Dermis blood vessel endothelial cell (primary cell): ENCODE measurements at places on chromosomes 16 and 17. TPM values are rescaled to one million over a fixed set of nuclear protein-coding genes. Genes with fewer than 3 reads are reported as not detected.

- no peak for DNase-seq
Measured at GRCh38 chr17:43573579-43574321, 27.6 kb upstream of the ETV4 start.

The ABCC11 gene
- total RNA-seq, result not detected in 2 replicates

DNA sequence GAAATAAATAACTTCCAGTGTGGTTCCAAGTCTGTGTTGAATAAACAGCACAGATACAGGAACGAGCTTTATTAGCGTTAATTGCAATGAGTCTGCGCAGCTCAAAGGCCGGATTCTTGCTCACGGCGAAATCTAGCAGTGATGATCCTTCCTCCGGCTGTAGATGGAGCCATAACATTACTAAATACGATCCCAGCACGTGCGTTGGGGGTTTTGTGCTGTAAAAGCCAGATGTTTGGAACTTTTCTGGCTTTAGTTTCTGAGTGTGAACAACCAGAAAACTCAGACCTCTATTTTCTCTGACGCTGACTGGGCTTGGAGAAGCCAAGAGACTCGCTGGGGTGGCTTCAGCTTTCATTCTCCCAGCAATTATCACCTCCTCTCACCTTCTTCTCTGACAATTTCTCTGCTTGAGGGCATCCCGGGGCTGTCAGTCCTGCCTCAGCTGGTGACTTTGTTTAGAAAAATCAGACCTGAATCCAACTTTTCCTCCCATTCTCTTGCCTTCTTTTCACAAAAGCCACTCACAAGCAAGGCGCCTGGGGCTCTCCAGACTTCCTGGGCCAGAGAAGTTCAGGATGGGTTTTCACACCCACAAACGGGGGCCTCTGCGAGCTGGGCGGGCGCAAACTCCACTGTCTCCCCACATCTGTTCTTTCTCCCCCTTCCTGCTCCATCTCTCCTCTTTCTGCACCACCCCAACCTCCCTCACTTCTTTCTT lies 47.1 kb upstream of the AKTIP start:
- DNase-seq, result peak; percentile 93

The JPT1 gene
- total RNA-seq, result 120 and 160 TPM in 2 replicates

DNA sequence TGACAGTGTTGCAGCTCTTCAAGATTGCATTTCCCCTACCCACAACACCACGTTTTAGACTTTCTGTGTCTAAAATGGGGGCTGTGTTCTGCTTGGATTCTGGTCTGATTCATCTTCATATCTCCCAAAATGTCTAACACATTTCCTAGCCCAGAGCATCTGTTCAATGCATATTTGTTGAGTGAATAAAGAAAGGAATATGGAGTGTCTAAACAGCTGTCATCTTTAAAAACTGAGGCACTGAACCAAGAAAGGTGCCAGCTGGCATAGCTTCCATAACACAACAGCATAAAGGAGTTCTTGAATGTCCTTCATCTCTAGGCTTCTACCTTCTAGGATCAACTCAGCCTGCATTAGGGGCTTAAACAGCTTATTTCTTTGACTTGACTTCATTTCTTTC lies 67.4 kb downstream of the CDH11 start:
- DNase-seq, result no peak

DNA sequence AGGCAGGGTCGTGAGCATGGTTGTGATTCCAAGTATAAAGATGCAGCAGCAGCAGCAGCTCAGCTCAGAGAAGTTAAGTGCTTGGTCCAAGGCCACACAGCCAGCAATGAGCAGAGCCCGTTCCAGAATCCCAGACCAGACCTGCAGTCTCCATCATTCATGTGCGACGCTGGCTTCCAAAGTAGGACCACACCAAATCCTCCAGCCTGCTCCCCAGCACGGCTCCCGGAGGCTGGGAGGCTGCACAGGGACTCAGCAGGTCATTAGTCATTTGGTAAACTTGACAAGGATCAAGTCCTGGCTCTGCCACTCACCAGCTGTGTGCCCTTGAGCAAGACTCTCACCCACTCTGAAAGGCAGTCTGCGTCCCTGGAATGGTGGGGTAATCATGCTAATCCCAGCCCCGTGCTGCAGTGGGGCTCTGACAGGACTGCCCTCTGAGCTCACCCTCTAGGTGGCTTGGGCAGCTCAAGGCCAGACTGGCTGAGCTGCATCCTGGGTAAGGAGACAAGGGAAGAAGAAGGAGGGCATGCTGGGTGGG lies 95.1 kb upstream of the TMEM132E start:
- DNase-seq, result no peak

DNA sequence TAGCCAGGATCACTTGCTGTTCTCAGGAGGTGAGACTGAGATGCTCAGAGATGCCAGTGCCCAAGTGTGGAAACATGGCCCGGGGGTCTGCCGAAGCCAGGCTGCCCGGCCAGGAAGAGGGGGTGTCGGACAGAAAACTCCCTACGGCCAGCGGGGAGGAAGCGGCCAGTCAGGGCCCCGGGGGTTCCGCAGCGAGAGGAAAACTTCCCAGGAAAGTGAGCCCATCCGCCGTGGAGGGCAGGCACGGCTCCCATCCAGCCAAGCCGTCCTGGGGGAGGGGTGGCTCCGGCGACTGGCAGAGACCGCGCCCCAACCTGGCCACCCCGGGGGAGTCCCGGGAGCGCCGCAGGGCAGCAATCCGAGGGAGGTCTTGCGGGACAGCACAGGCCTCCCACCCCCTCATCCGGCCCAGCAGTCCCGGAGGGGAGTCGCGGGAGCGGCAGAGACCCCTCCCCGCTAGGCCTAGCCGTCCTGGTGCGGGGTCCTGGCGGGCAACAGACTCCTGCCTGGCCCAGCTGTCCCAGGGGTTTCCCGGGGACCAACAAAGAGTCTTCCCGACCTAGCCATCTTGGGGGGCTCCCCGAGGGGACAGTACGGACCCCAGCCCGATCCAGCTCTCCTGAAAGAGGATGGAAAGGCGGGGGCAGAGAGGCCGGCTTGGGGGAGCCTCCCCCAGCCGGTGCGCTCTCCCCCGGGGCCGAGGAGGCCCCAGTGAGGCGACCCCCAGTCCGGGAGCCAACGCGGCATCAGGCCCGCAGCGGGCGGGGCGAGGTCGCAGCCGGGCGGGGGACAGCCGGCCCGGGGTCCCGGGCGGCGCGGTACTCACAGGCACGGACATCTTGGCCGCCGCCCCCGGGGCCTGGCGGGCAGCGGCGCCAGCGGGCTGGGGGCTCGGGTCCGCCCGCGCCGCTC lies 13.8 kb upstream of the BCAR1 start:
- DNase-seq, result peak; percentile 45
